ENCODE measurements at places on chromosomes 7 and 10.

- peak; percentile 34 for DNase-seq
These were observed 45.5 kb upstream of the DDC start for GRCh38 chr7:50610521-50611277.

- DNase-seq = no peak
These were observed 100.8 kb downstream of the MICALL2 start for GRCh38 chr7:1358376-1359050.

DNA sequence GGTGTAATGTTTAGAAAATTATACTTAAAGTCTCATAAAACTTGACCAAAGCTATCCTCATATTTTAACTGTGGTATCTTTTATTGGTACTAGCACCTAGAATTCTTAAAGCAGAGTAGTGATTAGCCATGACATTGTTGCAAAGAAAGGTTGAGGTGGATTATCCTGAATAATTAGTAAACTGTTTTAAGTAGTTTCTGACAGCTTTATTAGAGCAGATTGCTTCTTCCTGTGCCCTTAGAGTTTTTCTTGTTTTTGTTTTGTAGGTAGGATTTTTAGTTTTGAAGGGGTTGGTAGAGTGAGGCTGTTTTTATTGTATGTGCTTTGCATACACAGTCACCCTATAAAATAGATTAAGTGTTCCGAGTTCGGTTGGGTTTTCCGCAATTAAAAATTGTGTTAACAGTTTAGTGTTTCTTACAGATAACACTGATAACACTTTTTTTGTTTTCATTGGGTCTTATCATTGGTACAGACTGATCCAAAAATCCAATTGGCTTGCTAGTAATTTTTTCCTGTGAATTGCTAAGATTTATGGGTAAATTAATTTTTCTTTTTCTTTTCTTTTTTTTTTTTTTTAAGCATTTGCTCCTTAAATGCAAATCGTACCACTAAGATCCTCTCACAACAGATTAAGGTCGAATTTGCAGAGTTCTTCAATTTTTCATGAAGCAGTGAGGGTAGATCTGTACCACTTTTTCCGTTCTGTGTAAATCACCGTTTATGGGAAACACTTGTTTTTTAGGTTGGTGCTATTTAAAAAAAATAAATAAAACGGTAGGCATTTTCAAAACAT is 2.1 kb upstream of the PBLD start:
- no peak for DNase-seq

DNA sequence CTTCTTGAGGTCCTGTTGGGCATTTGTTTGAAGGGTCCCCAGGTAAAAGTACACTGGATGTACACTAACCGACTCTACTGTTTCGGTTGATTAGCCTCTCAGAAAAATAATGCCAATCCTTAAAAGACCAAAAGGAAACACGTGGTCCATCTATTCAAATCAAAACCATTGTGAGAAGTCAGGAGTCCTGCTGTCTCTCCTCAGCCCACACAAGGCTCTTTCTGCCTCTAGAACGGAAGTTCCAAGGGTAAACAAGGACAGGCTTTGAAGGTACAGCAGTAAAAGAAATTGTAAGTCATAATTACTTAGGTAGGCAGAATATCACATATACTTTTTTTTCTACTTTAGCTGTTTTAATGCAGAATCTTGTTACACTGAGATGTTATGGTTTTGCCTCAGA is 71.7 kb upstream of the TPK1 start:
- no peak for DNase-seq

DNA sequence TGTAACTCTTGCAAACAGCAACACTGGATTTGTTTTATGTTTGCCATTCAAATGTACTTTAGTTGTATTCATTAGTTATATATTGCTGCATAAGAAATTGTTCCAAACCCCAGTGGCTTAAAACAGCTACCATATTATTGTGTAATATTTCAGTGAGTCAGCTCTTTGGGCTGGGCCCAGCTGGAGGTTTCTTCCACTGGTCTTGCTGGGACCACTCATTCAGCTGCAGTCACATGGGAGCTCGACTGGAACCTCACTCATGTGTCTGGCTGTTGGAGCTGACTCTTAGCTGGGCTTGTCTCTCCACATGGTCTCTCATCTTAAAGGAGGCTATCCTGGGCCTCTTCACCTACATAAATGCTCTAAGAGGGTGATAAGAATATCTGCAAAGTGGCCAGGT is 23.2 kb upstream of the PIP4K2A start:
- no peak for DNase-seq

DNA sequence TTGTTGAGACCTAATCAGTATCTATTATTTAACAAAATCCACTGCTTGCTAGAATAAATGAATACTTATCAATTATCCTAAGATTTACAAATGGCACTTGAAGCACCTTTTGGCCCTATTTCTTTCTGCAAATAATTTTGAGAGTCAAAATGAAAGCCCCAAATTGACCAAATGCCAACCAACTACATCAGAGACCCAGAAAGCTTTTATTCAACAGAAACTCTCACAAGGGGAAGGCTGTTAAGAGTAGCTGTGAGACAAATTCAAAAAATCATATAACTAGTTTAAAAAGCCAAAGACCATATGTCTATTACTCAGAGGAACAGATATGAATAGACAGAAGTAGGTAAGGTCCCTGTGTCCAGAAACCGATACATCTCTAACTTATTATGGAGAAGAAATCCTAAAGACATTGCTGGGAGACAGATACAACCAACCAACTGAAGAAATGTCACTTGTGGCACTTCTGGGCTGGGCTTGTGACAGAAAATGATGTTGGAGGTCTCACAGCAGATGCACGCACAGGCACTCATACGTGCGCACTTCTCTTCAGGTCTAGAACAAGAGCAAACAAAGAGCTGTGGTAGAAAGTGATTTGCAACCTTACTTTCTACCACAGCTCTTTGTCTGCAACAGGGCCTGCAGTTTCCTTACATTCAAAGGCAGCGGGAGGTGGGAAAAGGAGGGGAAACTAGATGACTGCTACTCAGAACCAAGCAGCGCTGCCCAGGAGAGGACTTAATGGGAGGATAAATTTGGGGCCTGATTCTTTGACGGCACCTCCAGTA is 58.6 kb upstream of the KCNIP2 start:
- no peak for DNase-seq

GRCh38 chr10:103580430-103580829 is 86.9 kb downstream of the NEURL1 start:
- no peak for DNase-seq

DNA sequence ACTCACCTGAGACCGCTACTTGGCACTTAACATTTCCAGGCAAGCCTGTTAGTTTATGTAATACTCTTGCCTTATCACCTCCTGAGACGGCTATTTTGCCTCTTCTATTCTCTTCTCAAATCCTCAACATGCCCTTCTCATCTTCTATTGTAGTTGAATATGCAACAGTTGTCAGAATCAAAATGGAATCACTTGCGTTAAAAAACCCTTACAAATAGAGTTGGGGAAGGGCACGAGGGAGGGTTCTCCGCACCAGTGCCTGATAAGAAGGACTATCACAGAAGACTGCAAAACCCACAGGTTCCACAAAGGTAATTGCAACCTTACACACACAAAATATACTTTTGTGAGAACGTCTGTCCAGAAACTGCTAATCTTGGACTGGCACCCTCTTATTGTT is 57.4 kb downstream of the ZNF783 start:
- DNase-seq = no peak

- DNase-seq = no peak
These were observed 552.4 kb upstream of the KCND2 start for GRCh38 chr7:119720541-119720940.

- no peak for DNase-seq
These were observed 363.9 kb downstream of the MALRD1 start for GRCh38 chr10:19412531-19412930.

DNA sequence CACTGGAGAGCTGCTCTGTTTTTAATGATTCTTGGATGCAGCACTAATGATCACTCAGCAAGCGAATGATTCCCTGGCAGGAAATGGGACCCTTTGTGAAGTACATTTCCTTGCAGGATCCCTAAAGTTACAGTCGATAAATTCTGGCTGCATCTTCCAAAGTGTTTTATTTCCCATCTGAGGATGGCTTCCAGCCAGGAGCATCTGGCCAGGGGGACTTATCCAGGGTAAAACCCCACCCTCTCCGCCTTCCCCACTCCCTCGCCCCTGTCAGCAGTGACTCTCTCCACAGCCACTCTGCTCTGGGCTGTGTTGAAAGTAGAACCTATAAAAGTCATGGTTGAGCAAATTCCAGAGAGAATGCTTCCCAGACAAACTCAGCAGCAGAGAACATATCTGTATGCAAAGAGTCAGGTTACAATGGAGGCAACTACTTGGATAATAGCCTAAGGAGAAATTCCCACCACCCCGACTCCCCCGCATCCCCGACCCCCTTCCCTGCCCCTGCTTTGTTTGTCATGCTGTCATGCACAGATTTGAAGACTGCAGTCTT is 111.0 kb upstream of the ANLN start:
- DNase-seq = no peak

DNA sequence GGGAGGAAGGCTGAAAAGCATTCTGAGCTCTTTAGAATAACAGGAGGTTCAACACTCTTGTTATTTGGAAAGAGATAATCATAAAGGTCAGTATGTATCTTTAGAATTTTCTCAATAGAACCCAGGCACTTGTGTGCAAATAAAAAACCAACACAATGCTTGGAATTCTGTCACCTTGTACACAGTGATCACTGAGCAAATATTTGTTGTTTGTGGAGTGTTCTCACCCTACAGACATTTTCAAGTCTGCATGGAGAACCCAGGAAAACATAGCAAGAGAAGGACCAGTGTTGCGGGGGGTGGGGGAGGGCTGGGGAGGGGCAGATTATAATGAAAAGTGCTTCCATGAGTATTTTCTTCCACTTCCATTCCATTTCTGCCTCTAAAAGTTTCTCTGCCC is 87.4 kb downstream of the FAM107B start:
- no peak for DNase-seq

DNA sequence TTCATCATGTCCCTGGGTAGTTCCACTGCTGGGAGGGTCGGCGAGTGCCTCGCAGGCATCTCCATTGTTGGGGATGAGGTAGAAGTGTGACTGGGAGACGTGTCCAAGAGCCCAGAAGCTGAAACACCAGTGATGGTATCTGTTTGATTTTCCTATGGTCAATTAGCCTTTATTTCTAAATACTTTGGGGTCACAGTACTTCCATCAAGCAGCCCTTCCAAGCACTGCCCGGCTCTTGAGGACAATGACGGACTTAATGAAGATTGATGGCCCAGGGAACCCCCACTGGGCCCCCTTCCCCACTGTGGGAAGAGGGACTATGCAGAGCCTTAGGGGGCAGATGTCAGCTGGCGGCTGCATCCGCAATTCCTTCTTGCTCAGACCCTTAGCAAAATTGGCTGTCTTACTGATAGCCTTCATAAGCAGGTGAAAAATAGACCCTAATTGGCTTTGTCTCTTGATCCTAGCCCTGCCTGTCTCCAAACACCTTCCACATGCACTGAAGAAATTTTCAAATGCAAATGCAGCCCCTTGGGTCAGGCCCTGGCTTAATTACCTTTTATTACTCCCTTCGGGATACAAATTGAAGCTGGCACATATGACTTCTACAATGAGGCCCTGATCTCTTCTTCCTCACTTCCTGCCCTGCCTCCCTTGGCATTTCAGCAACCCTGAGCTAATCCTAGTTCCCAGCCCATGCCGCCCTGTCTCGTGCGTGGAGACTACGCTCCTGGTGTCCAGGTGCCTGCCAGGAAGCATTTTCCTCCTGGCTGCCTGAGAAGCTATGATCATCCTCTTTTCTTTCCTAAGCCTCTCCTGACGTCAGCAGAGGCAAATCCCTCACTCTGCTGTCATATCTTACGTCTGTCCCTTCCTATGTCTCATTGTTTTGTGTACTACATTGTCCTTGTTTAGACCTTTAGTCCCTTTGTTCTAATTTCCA is 124.5 kb upstream of the GDF10 start:
- DNase-seq = no peak

DNA sequence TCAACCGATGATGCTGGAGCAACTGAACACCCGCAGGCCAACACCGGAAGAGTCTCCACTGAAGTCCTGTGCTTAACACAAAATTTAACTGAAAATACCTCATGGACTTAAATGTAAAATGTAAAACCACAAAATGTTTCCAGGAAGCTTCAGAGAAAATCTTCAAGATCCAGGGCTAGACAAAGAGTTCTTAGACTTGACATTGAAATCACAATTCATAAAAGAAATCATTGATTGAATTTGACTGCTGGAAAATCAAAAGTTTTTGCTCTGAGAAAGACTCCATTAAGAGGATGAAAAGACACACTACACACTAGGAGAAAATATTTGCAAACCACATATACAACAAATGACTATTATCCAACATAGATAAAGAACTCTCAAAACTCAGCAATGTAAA is 234.7 kb upstream of the PPP2R2D start:
- DNase-seq = no peak

DNA sequence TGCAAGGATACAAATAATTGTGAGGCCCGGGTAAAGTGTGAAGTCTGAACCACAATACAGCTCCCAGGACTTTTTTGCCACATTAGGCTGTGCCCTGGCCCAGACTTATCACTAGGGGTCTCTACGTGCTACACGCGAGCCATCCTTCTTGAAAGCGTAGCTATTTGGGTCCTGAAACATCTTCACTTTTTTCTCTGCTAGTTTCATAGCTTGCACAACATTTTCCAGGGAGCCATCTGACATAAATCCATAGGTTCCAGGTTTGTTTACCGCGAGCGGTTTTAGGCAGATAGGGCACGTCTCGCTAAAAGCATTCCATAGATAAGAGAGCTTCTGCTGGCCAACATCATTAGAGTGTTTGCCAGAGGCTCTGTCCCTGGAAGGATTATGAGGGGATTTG is 226.5 kb downstream of the RPS24 start:
- DNase-seq = no peak

DNA sequence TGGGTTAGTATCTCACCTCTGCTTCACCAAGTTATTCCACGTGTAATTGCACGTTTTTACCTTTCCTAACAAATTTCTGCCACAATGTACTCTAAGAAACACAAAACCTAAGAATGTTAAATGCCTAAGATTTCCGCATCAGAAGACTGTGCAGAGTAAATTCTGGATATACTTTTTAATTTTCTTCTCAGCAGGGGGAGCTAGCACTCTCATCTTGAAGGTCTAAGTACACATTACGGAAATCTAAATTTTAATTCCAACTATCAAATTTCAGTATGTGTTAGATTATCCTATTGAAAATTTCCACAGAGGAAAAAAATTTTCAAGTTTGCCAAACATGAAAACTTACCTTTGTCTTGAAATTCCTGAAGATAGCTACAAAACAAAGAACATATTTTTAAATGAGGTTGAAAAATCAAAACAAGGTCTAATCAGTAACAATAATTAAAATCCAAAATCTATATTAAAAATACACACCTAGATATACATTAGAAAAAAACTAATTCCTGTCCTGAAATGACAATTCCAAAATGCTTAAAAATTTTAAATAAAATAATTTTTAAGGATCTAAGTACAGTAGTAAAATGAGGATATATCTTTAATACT is 10.5 kb downstream of the SKAP2 start:
- no peak for DNase-seq

DNA sequence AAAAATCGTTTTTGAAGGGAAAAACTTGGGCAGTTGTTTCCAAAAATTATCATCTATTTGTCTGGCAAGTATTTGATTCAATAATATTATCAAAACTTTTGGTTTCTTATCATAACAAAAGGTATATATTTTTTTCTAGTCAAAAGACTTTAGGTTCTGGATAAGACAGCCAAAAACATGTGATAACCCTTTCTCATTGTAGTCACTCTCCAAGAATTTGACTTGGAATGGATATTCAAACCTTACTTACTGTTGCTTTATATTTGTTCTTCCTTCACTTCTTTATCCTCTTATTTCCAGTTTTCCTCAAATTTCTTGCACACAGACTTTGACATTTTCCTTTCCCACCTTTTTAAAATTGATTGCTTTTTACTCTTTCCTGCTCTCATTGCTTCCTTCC is 140.9 kb upstream of the FAM3C start:
- no peak for DNase-seq

GRCh38 chr10:67520924-67521520 is 175.0 kb downstream of the CTNNA3 start:
- peak; percentile 9 for DNase-seq

Measured in activated T-helper 1 cell treated with anti-CD3 and anti-CD28 coated beads, Interleukin-12 subunit alpha, Interleukin-12 subunit beta, Interleukin-2, Interleukin-4 antibody, amounts not matched to agents 30 ng/mL and 10 ng/mL and 1 ng/mL, durations not matched to agents 14 hours and 24 hours and 36 hours (primary cell).